Stimulated activated naive CD8-positive, alpha-beta T cell treated with anti-CD3 and anti-CD28 coated beads, Interleukin-15, amount 100 ng/mL, for 72 hours (primary cell): ENCODE measurements at places on chromosomes 16 and 17.
A peak's percentile ranks its signal among the peaks of the same experiment; 100 is the strongest.

GRCh38 chr16:9425236-9425635 is 333.8 kb downstream of the HAPSTR1 start:
- no peak for DNase-seq

- no peak for DNase-seq
These were observed 19.5 kb downstream of the PCTP start for GRCh38 chr17:55770196-55770870.

GRCh38 chr16:47777220-47777619 is 316.1 kb downstream of the PHKB start:
- DNase-seq = no peak

- DNase-seq = no peak
These were observed 198.6 kb upstream of the HSBP1 start for GRCh38 chr16:83609178-83609577.

DNA sequence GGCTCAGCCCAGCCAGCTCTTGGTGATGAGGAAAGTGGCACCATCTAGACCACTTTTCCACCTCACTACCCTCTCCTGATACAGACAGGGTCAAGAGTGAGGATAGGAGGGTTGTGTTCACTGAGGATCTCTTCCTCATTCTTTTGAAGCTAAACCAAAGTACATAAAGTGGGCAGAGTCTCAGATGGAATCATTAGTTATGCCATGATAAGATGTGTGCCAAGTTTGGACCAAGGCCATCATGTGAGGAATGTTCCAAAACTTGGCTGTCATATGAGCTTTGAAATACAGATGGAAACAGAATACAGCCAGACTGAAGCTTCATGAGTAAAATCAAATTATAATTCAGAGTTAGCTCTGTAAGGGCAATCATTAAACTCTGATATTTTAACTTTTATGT is 37.2 kb downstream of the ACSM1 start:
- DNase-seq = no peak

DNA sequence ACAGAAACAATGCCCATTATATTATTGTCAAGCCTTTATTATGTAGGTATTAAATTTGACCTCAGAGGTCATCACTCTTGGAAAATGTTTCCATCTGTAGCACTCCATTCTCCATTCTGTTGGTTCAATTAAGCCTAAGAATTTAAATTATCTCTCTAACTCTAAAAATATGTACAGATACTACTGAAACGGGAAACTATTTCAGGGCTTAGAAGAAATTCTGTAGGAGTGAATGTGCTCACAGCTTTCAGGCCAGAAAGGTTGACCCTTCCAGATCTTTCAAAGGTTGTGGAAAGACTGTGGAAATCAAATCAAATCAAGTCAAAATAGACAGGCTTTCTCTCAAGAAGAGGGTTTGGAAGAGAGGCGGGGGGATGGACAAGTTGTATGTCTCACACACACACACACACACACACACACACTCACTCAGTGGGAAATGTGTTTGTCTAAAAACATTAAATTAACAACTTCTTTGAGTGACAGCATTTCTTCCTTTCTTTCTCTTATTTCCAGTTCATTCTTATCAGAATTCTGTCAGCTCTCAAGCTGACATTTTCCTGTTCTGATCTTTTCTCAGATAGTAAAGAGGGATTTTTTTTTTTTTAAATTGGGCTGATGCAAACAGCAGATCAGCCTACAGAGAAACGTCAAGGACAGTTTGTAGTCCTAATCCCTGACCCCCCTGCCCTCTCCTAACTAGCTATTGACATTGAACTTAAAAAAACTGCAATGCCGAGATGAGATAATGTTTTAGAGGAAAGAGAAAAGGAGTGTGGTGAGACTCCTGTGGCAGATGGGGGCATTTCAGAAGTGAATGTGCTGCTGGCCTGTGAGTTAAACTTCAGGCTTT is 139.0 kb upstream of the ZFHX3 start:
- DNase-seq = no peak

GRCh38 chr17:78337244-78338109 is 22.4 kb downstream of the SOCS3 start:
- DNase-seq = no peak

GRCh38 chr17:70478902-70479301 is 309.6 kb downstream of the KCNJ2 start:
- DNase-seq = no peak

- peak; percentile 33 for DNase-seq
These were observed 74.0 kb downstream of the N4BP1 start for GRCh38 chr16:48535831-48536613.

GRCh38 chr16:1640261-1640941 is 28.2 kb downstream of the CRAMP1 start:
- no peak for DNase-seq

DNA sequence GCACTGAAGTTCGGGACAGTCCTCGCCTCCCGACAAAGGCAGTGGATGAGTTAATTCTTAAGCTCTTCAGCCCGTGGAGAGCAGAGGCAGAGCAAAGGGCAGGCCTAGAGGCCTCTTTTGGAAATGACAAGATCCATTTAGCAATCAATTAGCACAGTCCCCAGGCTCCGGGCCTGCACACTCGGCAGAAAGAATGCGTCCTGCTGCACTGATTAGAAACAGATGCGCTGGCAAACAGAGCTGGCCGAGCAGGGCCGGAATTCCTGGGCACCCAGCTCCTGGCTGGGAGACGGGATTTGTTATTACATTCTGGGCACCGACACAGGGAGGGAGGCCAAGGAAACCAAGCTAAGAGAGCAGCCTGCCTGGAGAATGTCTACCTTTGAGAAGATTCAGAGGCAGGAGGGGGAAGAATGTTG is 162.9 kb downstream of the COPRS start:
- DNase-seq = no peak

DNA sequence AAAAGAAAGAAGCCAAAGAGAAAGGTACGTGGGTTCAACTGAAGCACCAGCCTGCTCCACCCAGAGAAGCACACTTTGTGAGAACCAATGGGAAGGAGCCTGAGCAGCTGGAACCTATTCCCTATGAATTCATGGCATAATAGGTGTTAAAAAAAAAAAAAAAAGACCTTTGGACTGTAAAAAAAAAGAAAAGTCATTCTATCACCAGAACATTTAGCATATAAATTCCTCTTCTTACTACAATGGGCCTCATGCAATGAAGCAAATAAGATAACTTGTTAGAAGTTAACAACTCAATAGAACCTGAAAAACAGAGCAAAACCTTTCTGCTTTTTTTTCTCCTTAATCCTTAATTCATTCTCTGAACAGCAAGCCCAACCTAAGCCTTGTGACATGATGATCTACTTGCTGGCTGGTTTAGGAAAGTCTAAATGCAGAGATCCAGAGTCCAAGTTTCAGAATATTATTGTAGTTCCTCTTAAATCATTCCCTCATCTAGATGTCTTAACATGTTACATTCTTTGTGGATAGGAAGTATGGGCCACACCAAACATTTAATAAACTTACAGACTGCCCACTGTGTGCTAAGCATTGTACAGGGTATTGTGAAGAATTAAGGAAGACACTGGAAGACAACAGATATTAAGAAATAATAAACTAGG is 45.4 kb downstream of the BRCA1 start:
- no peak for DNase-seq
